Endodermal cell (in vitro differentiated cells): ENCODE measurements at places on chromosomes 12 and 14. TPM values are rescaled to one million over a fixed set of nuclear protein-coding genes. Genes with fewer than 3 reads are reported as not detected.
A peak's percentile ranks its signal among the peaks of the same experiment; 100 is the strongest.

- DNase-seq, result no peak
- no peaks in the 10 kb centered on the region for H3K36me3 ChIP-seq
- H3K27ac ChIP-seq, result no peak overlapping the region
- H3K27me3 ChIP-seq, result no peaks in the 10 kb centered on the region
- H3K4me1 ChIP-seq, result no peaks in the 10 kb centered on the region
- no peak overlapping the region for H3K4me3 ChIP-seq
These were observed 297.0 kb downstream of the PCNX1 start for GRCh38 chr14:71204231-71204630.

DNA sequence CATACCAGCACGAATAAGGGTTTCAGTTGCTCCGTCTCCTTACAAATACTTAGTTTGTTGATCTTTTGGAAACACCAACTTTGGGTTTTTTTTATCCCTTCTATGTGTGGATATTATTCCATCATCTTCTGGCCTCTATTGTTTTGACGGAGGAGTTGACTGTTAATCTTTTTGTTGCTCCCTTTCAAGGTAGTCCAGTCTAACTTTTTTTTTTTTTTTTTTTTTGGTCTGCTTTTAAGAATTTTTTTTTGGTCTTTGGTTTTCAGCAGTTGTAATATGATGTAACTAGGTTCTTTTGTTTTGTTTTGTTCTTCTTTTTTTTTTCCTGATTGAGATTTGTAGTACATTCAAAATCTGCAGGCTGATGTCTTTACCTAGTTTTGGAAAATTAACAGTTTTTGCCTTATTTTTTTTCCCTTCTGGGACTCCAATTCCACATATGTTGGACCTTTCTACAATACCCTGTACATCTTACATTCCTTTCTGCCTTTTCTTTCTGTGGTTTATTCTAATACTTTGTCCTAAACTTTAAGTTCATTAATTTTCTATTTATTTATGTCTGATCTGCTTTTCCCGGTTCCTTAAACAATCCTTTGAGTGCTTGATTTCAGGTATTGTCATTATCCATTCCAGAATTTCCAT, 54.9 kb downstream of the DNAH10 start:
- H3K4me1 ChIP-seq, result no peaks in the 10 kb centered on the region
- H3K4me3 ChIP-seq, result no peak overlapping the region
- peaks cover 5% of the 10 kb centered on the region for H3K27me3 ChIP-seq
- H3K27ac ChIP-seq, result no peak overlapping the region
- DNase-seq, result no peak

DNA sequence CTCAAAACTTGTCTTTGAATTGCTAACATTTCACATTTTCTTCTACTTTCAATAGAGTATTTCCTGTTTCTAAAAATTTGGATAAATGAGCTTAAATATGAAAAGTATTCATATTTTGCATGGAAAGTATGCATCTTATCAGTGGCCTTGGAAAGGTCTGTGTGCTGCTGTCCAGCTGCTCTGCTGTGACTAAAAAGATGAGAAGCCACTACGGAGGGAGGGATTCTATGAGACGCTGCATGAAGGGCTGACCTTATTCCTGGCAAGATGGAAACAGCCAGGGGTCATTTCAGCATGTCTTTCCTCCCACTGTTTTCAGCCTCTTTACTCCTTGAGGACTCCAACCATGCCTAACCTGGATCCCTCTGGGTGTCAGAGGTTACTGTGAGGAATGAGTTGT, 13.0 kb downstream of the PIWIL1 start:
- H3K27ac ChIP-seq, result no peak overlapping the region
- H3K4me3 ChIP-seq, result no peak overlapping the region
- no peaks in the 10 kb centered on the region for H3K36me3 ChIP-seq
- no peaks in the 10 kb centered on the region for H3K4me1 ChIP-seq
- peaks cover 4% of the 10 kb centered on the region for H3K27me3 ChIP-seq

- no peak overlapping the region for H3K27ac ChIP-seq
- H3K36me3 ChIP-seq, result no peaks in the 10 kb centered on the region
- no peak overlapping the region for H3K4me3 ChIP-seq
- H3K4me1 ChIP-seq, result peaks cover 13% of the 10 kb centered on the region
These were observed 375.3 kb downstream of the C12orf75 start for GRCh38 chr12:105705765-105706164.

DNA sequence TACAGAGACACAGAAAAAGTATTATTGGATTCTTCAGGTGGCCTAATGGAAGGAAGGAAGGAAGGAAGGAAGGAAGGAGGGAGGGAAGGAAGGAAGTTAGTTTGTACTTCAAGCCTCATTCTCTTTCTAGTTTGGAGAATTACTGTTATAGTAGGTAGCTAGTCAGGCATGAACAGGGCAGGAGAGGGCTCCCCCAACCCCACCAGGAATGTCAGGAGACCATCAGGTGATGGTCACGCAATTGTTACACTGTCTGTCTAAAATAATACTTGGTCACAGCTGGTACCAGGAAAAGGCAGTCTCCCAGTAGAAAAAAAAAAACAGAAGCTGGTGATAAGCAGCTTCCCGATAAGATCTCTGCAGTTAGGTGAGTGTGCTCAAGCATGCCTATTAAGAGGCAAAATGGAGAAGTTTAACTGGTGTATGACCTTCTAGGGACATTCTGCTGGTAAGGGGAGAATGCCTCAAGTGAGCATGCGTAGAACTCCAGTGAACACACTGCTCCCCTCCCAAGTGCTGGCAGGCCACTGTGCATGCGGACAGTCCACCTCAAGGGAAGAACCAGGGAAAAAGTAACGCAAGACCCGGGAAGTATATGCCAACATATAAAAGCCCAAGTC, 358.4 kb upstream of the SOX5 start:
- H3K36me3 ChIP-seq, result no peaks in the 10 kb centered on the region
- no peak overlapping the region for H3K27ac ChIP-seq
- no peak for DNase-seq
- H3K4me1 ChIP-seq, result peaks cover 12% of the 10 kb centered on the region

GRCh38 chr12:31386364-31386777, 60.4 kb upstream of the SINHCAF start:
- no peaks in the 10 kb centered on the region for H3K36me3 ChIP-seq
- no peaks in the 10 kb centered on the region for H3K27me3 ChIP-seq
- peak; percentile 94 for DNase-seq
- peaks cover 16% of the 10 kb centered on the region for H3K4me1 ChIP-seq
- peak overlapping the region; percentile 39 for H3K4me3 ChIP-seq

DNA sequence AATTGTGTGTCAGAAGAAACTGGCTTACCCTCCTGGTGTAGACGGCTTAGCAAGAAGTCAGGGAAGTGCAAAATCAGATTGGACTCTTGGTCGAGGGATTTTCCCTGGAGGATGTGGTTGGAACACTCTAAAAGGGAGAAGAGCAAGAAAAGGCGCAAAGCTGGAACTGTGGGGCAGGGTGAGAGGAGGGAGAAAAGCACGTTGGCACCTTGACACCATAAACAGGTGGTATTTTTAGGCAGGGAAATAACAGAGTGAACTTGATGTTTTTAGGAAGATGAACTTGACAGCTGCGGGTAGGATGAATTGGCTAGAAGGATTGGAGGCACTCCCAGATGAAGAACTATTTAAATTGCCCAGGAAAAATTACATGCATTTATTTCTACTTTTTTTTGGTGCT, 67.7 kb downstream of the HCAR2 start:
- H3K27me3 ChIP-seq, result no peaks in the 10 kb centered on the region
- H3K4me3 ChIP-seq, result no peak overlapping the region
- DNase-seq, result no peak
- H3K4me1 ChIP-seq, result no peaks in the 10 kb centered on the region

GRCh38 chr12:26554332-26554731, 278.7 kb downstream of the ITPR2 start:
- DNase-seq, result no peak
- H3K27me3 ChIP-seq, result peaks cover 15% of the 10 kb centered on the region
- no peaks in the 10 kb centered on the region for H3K4me1 ChIP-seq
- no peaks in the 10 kb centered on the region for H3K36me3 ChIP-seq
- no peak overlapping the region for H3K4me3 ChIP-seq

DNA sequence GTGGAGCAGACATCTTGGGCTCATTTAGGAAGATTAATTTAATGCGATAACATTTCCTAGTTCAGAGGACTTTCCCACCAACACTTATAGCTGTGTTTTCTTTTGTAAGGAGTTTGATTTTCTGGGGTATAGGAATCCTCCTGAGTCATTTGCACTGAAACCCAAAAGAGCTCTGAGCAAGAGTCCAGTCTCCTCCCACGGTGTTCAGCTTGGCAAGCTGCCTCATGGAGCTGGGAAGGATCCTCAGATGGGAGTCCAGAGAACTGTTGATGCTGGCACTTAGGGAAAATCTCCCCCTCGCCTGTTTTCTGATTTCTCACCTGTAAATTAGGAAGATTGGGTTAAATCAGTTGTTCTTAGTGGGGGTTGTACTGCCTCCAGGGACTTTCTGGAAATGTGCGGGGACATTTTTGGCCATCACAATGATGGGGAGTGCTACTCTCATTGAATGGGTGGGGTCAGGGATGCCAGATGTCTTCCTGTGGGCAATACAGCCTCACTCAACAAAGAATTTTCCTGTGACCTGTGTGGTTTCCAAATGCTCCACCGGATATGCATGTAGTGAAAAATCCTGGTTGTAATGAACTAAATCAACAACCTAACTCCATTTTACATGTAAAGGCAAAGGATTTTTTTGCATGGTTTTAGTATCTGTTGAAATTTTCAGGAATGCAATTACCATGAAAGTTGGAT, 150.6 kb downstream of the ADCK1 start:
- H3K27ac ChIP-seq, result no peak overlapping the region
- H3K4me1 ChIP-seq, result no peaks in the 10 kb centered on the region
- H3K27me3 ChIP-seq, result no peaks in the 10 kb centered on the region
- no peak for DNase-seq
- H3K36me3 ChIP-seq, result no peaks in the 10 kb centered on the region

DNA sequence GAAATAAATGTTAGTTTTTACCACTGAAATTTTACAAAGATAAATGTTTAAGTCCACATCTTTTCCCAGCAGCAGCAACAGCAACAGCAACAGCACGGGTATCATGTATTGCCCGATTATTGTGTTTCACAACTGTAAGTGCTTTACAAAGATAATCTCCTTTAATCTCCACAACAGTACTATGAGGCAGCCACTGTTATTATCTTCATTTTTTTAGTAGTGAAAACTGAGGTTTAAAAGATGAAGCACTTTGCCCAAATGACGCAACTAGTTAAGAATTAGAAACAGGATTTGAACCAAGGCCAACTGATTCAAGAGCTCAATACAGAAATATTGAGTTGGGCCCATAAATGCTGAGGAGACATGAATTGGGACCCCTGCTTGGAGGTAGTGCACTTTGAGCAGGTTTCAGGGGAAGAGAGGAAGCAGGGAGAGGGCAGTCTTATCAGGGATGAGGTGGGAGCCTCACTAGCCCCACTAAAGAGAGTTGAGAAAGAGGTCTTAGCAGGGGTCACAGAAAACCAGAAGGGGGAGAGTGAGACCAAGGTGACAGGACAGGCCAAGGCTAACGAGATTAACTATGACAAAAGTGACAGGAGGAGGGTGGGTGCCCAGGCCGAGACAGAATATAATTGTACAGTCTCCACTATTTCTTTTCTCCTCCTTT, 15.3 kb downstream of the KRT2 start:
- no peak overlapping the region for H3K4me3 ChIP-seq
- no peak overlapping the region for H3K27ac ChIP-seq
- H3K27me3 ChIP-seq, result peaks cover 36% of the 10 kb centered on the region
- DNase-seq, result peak; percentile 44
- H3K36me3 ChIP-seq, result no peaks in the 10 kb centered on the region

GRCh38 chr12:59322473-59322872, 273.4 kb upstream of the SLC16A7 start:
- H3K36me3 ChIP-seq, result peaks cover 37% of the 10 kb centered on the region
- DNase-seq, result peak; percentile 54
- peak overlapping the region; percentile 1 for H3K4me3 ChIP-seq
- peaks cover 5% of the 10 kb centered on the region for H3K4me1 ChIP-seq
- no peaks in the 10 kb centered on the region for H3K27me3 ChIP-seq

RNASE9 gene
- not detected in 2 replicates for total RNA-seq

ACOT2 gene
- 12.3 and 14.3 TPM in 2 replicates for total RNA-seq

RDH11 gene
- 73.5 and 80.0 TPM in 2 replicates for total RNA-seq
